ENCODE measurements at places on chromosomes 12 and 14.

DNA sequence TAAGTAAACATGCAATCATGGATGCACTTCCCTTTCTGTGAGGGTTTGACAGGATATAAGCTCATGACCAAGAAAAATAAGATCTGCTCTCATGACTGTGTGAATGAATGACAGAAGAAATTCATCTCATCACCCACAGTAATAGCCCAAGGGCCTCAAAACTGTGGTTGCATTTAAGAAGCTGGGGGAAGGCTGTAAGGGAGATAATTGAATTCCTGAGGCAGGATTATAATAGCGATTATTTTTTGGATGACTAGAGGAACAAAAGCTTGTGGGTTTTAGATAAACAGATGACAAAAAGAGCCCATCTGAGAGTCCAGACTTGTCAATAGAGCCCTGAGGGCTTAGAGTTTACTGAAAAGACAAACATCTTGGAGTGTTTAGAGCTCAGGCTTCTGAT, 161.2 kb downstream of the NTF3 start:
- no peak for DNase-seq

DNA sequence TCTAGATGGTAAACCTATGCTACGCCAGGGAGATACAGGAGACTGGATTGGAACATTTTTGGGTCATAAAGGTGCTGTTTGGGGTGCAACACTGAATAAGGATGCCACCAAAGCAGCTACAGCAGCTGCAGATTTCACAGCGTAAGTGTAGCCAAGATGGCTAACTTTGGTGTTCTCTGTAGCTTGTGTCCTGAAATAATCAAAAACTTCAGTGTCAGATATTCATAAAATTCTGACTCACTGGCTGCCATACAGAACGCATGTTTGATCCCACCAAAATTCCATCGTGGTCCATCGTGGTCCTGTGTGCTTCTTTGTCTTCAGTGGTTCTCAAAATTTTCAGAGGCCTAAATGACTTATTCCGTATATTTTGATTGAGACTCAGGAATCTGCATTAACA, 1.3 kb downstream of the STRAP start:
- DNase-seq: no peak

DNA sequence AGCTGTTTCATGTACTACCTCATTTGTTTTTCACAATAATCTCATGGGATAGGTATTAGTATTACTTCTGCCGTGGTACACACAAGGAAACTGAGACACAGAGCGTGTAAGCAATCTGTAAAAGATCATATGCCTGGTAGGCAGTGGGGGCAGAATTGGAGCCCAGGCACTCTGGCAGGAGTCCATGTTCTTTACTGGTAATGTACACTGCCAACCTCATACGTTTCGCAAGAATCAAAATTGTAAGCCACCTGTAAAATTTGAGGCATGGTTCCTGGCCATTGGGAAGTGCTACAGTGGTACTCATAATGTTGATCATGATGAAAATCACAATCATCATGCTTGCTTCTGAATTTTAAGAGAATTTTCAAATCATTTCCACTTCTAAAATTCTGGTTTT, 40.7 kb downstream of the TMTC1 start:
- DNase-seq: no peak

DNA sequence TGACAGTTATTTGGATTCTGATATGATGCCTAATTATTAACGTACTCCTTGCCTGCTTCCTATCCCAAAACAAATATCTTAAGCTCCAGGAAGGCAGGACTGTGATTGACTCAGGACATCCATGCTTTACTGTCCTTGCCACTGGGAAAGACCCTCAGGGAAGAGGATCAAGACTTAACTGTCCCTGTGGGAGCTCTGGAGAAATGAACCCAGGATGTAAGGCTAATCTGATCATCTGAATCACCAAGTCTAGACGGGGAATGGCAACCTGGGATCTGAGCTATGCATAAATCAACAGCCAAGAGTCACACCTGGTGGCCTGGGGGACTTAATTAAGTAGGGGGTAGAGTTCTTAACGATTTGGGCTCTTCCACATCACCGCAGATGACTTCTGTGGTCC, 153.2 kb upstream of the BCL2L14 start:
- no peak for DNase-seq

DNA sequence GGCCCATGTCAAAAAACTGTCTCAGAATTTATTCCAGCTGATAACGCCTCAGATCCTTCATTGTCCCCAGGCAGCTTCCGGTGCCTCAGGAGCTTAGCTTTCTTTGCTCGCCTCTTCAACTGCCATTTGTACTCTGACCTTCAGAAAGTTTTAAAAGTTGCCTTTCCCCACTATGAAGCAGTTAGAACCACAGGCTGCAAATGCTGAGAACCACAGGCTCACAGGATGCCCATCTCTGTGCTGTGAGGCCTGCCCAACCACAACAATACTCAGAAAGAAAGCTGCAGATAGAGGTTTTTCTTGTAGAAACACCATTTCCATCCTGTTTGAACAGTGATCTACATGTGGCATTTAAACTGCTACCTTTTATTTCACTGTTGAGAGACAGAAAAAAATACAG, 131.1 kb downstream of the PRKCH start:
- no peak for DNase-seq

- DNase-seq: no peak
Observed at GRCh38 chr14:75636100-75636692, 24.5 kb downstream of the ERG28 start.

DNA sequence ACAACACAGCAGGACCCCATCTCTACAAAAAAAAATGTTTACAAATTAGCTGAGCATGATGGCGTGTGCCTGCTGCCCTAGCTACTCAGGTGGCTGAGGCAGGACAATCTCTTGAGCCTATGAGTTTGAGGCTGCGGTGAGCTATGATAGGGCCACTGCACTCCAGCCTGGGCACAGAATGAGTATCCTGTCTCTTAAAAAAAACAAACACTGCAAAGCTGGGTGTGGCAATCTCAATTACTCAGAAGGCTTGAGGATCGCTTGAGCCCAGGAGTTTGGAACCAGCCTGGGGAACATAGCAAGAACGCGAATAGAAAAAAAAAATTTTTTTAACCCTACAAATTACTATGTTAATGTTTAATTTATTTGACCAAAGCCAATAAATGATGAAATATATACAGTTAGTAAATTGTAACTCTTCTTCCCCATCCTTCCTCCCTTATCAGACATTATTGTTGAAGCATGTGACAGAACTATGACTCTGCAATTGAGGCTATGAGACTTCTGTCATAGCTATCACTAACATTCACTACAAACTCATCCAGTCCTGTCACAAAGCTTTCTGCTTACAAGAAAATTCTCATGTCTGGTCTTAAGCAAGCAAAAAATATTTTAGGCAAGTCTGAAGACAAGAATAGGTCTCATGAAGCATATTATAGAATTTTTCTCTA, 9.8 kb downstream of the BTBD7 start:
- no peak for DNase-seq

DNA sequence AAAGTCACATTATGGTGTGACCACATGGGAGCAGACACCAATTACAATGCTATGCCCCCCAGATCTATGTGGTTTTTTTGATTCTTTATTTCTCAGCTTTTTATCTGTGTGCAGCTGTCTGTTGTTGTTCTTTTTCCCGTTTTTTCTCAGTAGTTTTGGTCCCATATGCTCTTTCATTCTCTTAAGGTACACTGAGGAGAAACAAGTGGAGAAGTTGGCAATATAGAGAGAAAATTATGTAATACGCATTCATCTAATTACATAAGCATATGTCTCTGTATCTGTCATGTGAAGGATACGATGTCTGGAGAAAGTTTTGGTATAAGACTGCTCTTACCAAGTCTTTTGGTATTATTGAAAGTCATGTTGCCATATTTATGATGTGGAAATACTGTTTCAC, 819.0 kb downstream of the NRXN3 start:
- no peak for DNase-seq

- DNase-seq: no peak
Observed at GRCh38 chr12:122182887-122183587, at the start of gene LRRC43. Gene LRRC43, plus strand, starts transcription at chr12:122183123. Its CDS starts 22 bp downstream, at chr12:122183145.

DNA sequence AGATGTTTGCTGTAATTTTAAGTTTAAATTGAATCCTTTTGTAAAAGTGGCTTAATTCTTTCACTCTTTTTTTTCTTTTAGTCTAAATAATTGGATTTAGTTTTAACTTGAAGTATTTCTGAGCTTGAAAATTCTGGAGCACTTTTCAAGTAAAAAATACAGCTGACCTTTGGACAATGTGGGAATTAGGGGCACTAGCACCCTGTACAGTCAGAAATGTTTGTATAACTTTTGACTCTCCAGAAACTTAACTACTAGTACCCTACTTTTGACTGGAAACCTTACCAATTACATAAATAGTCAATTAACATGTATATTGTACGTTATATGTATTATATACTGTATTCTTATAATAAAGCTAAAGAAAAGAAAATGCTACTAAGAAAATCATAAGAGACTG, 7.8 kb downstream of the KTN1 start:
- no peak for DNase-seq

GRCh38 chr14:95077345-95077744, 80.0 kb downstream of the DICER1 start:
- no peak for DNase-seq

- no peak for DNase-seq
Observed at GRCh38 chr14:20555845-20556244, 5.0 kb downstream of the RNASE9 start.

DNA sequence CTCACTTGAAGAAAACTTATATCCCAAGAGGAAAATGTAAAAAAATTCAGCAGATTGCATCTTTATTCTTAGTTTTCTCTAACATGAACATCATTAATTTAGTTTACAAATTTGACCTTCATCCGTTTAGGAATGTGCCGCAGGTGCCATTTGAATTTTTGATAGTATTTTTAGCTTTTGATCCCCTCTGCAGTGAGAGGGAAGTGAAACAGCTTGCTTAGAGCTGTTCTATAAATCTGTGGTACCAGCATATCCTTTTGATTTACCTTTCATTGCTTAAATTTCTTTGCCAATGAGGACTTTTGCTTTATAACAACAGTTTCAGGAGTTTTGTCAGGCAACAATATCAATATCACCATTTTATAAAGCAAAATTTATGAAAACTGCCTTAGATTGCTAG, 32.7 kb downstream of the DUSP6 start:
- no peak for DNase-seq

GRCh38 chr12:75354011-75354410, 19.5 kb downstream of the GLIPR1L1 start:
- DNase-seq: no peak

DNA sequence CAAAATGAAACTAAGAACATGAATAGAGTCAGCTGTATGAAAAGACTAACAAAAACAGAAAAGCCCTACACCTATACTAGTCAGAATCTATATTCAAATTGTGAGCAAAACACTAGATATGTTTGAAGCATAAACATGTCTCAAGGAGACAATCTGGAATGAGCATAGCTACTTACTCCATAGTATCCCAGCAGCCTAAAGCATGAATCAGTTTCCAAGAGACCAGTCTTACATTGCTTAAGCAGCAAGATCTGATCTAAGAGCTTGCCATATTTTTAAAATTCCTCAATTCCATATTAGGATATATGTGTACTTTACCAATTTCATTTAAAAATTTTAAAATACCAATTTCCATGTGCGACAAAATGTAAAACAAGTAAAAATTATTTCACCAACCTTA, 7.7 kb downstream of the CAPS2 start:
- DNase-seq: no peak

DNA sequence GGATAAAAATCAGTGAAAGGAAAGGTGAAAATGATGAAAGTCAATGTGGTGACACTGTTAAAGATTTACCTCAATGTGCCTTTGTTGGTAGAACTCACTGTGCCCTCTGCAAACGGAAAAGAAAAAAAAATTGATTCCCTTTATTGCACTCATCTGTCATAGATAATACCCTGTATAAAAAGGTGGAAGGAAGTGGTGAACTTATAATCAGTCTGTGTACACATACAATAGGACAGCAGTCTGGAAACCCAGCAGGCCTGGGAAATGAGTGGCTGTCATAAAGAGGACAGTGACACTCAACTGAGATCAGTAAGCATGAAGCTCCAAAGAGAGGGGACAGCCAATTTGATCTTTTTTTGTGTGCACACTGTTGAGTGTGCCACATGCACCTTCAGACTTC, 364.7 kb downstream of the NOVA1 start:
- DNase-seq: no peak

DNA sequence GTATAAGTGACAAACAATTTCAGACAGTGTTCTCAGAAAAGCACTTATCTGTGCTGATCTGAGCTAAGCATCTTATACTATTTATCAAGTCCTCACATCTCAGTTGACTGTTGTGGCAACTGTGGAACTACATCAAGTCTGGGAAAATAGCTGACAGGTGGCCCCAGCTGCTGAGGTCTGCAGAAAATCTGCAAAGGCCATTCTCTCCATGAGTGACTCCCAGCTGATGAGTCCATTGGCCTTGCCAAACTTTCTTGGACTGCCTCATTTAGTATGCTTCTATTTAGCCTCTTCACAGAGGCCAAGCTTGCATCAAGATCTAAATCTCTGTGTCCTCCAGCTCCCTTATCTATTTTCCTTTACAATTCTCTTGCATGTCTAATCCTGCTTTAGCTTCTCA, 174.5 kb upstream of the RBM19 start:
- no peak for DNase-seq

DNA sequence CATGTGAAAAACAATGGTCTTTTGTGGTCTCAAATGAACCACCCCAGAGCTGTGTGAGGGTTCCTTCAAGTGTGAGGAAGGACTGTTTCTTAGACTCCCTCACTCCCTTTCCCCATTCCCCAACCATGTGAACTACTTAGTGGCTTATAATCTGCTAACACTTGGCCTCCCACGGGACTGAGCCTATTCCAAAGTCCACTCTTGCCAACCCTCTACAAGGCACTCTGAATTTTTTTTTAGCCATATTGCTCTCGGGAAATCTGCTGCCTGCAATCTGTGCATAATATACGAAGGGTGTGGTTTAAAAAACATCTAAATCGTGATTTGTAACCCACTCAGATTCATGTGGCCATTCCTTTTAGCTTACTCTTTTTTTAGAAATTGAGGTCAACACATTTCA, 2.6 kb downstream of the SVOP start:
- DNase-seq: no peak

- DNase-seq: peak; percentile 75
Observed at GRCh38 chr14:91149462-91149861, 35.6 kb downstream of the DGLUCY start.

DNA sequence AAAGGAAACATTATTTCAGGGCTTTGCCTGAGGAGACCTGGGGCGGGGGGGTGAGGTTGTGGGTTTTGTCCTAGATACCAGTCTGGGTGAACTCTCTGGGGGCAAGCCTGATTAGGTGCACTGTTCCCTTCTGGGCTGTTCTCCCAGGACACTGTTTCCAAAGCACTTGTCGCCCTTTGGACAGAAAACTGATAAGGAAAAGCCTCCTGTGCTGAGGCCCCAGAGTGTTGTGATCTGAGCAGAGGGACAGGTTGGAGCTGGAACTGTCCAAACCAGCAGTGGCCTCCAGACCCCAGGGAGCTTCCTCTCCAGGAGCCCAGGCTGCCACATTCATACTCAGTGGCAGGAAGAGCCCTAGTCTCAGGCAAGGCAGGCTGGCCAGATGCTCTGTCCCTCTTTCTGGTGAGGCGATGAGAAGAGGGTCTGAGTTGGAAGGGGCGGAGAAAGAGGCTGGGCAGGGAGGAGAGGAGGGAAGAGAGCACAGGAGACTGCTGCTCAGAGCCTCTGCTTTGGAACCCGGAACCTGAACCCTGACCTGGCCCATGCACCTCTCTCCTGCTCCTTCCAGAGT, 1.9 kb downstream of the GALNT16 start:
- DNase-seq: no peak

- DNase-seq: no peak
Observed at GRCh38 chr12:92656911-92657310, 45.9 kb upstream of the PLEKHG7 start.
